ENCODE measurements at places on chromosomes 1 and 21. TPM values are rescaled to one million over a fixed set of nuclear protein-coding genes. Genes with fewer than 3 reads are reported as not detected.

GRCh38 chr1:234656944-234657654, 47.1 kb upstream of the IRF2BP2 start:
- no peaks in the 10 kb centered on the region for H3K27me3 ChIP-seq
- no peak overlapping the region for H3K4me3 ChIP-seq
- peaks cover 22% of the 10 kb centered on the region for H3K4me1 ChIP-seq
- peak overlapping the region; percentile 89 for H3K27ac ChIP-seq
- DNase-seq: peak; percentile 92

DNA sequence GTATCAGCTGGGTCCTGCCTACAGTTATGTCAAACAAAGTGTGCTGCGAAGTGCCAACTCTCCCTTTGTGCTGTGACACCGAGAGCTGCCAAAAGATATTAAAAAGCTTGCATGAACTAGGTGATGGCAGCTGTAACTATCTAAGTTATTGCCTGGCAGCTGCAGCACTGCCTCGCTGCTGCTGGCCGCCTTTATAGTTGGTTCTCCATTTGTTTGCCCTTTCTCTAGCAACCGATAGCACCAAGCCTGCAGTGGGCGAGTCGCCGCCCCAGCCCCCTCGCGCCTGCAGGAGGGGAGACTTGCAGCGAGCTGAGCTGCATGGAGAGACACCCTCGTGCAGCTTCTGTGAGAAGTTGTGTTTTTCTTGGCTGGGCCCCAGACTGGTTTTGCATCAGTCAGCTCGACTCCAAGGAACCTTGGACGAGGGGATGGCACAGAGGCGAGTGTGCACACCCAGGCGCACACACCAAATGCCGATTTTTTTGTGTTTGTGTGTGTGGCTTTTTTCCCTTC, 330.6 kb downstream of the RPS6KC1 start:
- no peaks in the 10 kb centered on the region for H3K27me3 ChIP-seq
- H3K36me3 ChIP-seq: no peaks in the 10 kb centered on the region
- peak; percentile 19 for DNase-seq

The CLDN19 gene
- total RNA-seq: not detected

DNA sequence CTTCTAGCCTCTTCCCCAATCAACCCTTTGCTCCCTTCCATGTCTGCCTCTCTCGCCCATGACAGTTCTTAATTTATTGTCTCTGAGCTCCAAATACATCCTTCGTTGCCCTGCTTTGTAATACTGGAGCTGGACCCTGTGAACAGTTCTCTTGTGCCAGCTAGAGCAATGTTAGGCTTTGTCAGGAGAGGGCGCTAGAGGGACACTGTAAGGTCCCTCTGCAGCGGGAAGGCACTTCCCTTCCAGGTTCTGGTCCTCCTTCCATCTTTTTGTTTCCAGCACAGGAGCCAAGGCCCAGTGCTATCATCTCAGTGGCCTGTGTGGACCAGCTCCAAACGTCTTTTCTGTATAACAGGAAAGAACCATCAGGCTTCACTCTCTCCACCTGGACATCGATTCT, 95.9 kb downstream of the PTPRU start:
- no peak overlapping the region for H3K27ac ChIP-seq
- no peaks in the 10 kb centered on the region for H3K36me3 ChIP-seq
- H3K4me3 ChIP-seq: no peak overlapping the region

The CCDC17 gene
- total RNA-seq: 0.99 TPM

GRCh38 chr1:180931529-180931928, 18.8 kb downstream of the KIAA1614 start:
- no peaks in the 10 kb centered on the region for H3K27me3 ChIP-seq
- no peaks in the 10 kb centered on the region for H3K4me1 ChIP-seq
- H3K27ac ChIP-seq: no peak overlapping the region
- peaks cover 1% of the 10 kb centered on the region for H3K36me3 ChIP-seq

DNA sequence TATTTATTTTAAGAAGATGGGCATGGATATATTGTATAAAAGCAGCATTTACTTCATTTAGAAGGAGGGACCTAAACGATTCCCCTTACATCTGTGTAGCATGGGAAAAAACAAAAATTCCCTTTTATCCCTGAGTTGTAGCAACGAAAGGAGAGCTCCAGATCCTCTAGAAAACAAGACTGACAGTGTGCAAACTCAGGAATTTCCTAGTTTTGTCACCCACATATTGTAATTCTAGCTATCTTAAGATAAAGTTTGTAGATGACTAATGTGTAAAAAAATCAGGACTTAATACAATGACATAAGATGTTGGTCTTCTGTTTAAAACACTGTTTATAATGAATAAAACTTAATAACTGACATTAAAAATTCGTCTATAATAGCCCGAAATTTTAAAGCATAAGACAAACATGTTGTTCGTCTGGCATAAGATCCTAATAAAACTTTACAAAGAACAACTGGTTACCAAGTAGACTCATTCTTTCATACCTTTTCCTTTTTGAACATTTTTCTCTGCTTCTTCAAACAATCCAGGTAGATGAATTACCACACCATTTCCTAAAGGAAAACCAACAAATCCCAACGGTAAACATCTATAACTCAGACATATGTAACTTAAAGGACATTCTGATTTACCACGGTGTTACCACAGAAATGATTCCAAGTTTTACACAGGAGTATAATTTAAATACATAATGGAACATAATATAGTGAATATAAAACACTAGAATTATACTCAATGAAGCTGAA, 15.2 kb downstream of the ADSS2 start:
- no peaks in the 10 kb centered on the region for H3K27me3 ChIP-seq
- no peak overlapping the region for H3K4me3 ChIP-seq
- peaks cover 1% of the 10 kb centered on the region for H3K36me3 ChIP-seq
- peak overlapping the region; percentile 72 for H3K27ac ChIP-seq

The FCER1A gene
- not detected for total RNA-seq

GRCh38 chr21:42164064-42164789, 54.7 kb upstream of the ABCG1 start:
- H3K27me3 ChIP-seq: no peaks in the 10 kb centered on the region
- DNase-seq: peak; percentile 31
- H3K36me3 ChIP-seq: no peaks in the 10 kb centered on the region

DNA sequence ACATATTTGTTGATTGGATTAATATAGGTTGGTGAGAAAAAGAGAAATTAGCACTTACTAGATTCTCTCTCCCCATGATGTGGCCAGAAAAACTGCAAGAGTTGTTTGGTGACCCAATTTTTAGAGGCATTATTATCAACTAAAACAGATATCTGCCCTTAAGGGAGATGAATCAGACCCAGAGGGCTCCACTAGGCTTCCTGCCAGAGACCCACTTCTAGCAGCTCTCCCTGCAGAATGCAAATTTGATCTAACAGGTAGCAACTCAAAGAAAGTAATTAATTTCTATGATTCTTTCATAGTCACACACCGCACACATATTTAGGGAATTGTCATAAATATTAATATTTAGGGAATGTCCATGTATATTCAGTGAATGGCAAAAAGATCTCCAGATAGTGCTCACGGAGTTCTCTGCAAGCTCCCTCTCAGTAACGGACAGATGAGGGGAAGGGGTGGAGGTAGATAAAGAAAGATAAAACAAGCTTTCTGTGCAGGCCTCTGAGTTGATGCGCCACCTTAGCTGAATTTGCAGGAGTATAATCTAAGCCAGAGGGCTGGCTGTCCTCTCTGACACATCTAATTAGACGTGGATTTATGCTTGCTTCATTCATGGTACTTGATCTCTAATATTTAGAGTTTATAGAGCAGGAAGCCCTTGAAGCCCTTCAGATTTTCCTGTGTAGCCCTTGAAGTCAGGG, 84.1 kb upstream of the CCDC190 start:
- H3K27me3 ChIP-seq: no peaks in the 10 kb centered on the region
- no peaks in the 10 kb centered on the region for H3K4me1 ChIP-seq
- H3K36me3 ChIP-seq: no peaks in the 10 kb centered on the region
- no peak overlapping the region for H3K27ac ChIP-seq

DNA sequence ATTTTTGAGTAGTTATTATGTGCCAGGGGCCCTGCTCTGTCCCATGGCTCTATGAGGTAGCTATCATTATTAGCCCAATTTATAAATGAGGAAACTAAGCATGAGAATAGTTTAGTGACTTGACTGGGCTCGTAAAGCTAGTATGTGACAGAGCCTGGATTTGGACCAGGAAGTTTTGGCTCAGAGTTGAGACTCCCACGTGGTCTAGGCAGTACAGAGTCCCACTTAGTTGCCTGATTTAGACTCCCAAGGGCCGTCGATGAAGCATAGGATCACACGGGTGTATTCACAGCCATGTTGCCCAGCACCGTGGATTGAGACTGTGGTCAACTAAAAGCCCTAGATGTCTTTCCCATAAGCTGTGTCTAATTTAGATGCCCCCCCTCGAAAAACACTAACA, 81.7 kb downstream of the DDX20 start:
- H3K27me3 ChIP-seq: no peaks in the 10 kb centered on the region
- no peak overlapping the region for H3K4me3 ChIP-seq
- no peaks in the 10 kb centered on the region for H3K36me3 ChIP-seq
- no peak for DNase-seq
- no peaks in the 10 kb centered on the region for H3K4me1 ChIP-seq

The SLAMF1 gene
- not detected for total RNA-seq

DNA sequence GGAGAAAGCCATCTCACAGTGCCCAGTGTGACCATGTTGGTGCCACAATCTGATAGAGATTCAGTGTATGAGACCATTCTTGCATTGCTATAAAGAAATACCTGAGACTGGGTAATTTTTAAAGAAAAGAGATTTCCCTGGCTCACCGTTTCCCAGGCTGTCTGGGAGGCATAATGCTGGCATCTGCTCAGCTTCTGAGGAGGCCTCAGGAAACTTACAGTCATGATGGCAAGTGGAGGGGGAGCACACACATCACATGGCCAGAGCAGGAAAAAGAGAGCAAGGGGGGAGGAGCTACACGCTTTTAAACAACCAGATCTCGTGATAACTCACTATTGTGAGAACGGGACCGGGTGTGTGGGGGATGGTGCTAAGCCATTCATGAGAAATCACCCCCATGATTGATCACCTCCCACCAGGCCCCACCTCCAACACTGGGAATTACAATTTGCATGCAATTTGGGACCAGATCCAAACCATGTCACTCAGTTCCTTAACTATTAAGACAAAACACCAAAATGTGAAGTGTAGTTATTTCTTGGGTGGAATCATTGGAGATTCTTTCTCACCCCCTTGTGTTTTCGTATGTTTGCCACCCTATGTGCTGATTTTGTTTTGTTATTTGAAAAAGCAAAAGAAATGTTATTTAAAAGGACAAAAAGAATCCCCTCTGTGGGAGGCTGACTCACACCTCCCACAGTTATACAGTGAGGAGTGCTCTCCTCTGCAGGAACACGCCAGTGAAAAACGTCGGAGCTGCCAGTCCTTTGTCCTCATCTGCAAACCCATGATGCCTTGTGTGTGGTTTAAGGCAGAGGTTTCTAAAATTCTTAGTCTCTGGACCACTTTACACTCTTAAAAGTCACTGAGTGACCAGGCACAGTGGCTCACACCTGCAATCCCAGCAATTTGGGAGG, 46.9 kb upstream of the IFNLR1 start:
- peaks cover 2% of the 10 kb centered on the region for H3K27me3 ChIP-seq
- H3K36me3 ChIP-seq: no peaks in the 10 kb centered on the region
- no peak overlapping the region for H3K27ac ChIP-seq

DNA sequence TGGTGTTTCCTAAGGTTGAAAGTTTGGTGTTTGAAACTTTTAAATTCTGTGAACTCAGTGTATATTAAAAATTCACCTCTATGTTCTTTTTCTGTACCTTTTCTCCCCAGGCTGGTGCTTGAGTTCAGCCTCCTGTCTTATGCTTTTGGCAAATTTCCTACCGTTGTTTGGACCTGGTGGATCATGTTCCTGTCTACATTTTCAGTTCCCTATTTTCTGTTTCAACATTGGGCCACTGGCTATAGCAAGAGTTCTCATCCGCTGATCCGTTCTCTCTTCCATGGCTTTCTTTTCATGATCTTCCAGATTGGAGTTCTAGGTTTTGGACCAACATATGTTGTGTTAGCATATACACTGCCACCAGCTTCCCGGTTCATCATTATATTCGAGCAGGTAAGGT, 24.9 kb upstream of the AXDND1 start:
- H3K4me3 ChIP-seq: no peak overlapping the region
- H3K4me1 ChIP-seq: no peaks in the 10 kb centered on the region
- H3K36me3 ChIP-seq: peaks cover 6% of the 10 kb centered on the region
- H3K27me3 ChIP-seq: no peaks in the 10 kb centered on the region
- no peak overlapping the region for H3K27ac ChIP-seq

DNA sequence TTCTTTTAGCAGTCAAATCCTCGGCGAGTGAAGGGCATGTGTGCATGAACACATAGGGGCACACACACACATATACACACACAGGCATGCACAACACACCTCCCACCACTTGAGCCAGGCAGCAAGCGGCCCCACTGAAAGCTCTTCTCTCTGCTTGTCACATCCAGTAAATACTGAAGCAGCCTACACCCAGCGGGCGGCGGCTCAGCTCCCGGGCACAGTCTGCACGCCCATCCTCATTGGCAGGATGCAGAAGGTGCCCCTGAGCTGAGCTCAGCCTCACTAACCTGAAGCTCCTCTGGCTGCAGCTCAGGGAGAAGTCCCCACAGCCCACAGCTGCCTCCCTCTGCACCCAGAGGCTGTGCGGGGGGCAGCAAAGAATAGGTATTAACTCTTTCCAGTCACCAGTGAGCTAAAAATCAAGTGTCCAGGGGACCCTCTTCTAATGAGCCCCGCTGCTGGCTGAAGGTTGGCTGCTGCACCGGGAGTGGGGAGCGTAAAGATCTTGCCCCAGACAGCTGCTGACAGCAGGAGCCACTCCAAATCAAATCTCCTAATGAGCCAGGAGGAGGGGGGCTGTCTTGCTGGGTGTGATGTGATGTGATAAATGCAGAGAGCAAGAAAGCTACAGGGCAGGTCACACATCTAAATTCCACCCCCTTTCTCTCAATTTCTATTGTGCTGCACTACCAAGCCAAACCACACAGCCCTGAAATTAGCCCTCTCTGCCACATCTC, 12.5 kb downstream of the RGS8 start:
- H3K27me3 ChIP-seq: peaks cover 9% of the 10 kb centered on the region
- no peak overlapping the region for H3K4me3 ChIP-seq
- no peaks in the 10 kb centered on the region for H3K4me1 ChIP-seq
- H3K27ac ChIP-seq: no peak overlapping the region

GRCh38 chr1:19044975-19045831, 88.7 kb upstream of the IFFO2 start:
- H3K36me3 ChIP-seq: no peaks in the 10 kb centered on the region
- peaks cover 22% of the 10 kb centered on the region for H3K27me3 ChIP-seq
- no peaks in the 10 kb centered on the region for H3K4me1 ChIP-seq
- no peak for DNase-seq
- no peak overlapping the region for H3K27ac ChIP-seq

The KDF1 gene
- total RNA-seq: not detected

Data from fibroblast of lung (primary cell).